ENCODE measurements at places on chromosomes 12 and 14. TPM values are rescaled to one million over a fixed set of nuclear protein-coding genes. Genes with fewer than 3 reads are reported as not detected.
A peak's percentile ranks its signal among the peaks of the same experiment; 100 is the strongest.

GRCh38 chr12:63103494-63104131 lies 47.4 kb downstream of the AVPR1A start:
- no peak for DNase-seq

GRCh38 chr14:105204206-105204930 lies 23.3 kb upstream of the NUDT14 start:
- peak; percentile 25 for DNase-seq

Gene HOXC5
- 0.80 TPM for total RNA-seq

Gene TRHDE
- total RNA-seq, result 26.9 TPM

Gene TAPBPL
- total RNA-seq, result 6.5 TPM

DNA sequence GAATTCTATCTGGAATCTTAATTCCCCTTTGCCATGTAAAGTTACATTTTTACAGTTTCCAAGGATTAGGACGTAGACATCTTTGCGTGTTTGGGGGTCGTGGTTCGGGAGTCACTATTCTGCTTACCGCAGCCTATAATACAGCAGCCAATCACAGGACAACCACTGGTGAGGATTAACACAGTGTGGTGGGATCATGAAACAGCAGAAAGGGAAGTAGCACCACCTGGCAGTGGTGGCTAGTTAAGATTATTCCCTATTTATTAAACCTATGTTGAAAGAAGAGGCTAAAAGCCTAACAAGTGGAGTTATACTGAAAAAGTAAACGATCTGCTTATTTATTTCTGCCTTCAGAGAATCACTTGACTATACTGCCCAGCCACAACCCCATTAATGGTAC lies 71.7 kb downstream of the IPO8 start:
- no peak for DNase-seq

DNA sequence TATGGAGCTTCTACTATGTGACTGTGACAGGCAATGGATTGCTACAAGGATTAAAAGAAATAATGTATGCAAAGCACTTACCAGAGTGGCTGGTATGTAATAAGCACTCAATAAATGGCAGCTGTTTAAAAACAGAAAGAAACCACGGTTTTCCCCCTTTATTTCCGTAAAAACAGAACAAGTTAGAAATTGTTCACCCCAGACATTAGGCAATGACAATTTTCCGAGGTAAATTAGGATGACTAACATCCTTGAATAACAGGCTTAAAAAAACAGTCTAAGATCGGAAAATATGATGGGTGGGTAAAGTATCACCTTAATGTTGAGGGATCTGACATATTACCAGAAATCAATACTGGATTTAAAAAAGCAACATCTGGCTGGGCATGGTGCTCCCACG lies 20.9 kb upstream of the CNIH1 start:
- no peak for DNase-seq

Gene BEGAIN
- total RNA-seq, result 0.51 TPM

GRCh38 chr14:93734086-93734822 lies 54.0 kb downstream of the PRIMA1 start:
- DNase-seq, result no peak

DNA sequence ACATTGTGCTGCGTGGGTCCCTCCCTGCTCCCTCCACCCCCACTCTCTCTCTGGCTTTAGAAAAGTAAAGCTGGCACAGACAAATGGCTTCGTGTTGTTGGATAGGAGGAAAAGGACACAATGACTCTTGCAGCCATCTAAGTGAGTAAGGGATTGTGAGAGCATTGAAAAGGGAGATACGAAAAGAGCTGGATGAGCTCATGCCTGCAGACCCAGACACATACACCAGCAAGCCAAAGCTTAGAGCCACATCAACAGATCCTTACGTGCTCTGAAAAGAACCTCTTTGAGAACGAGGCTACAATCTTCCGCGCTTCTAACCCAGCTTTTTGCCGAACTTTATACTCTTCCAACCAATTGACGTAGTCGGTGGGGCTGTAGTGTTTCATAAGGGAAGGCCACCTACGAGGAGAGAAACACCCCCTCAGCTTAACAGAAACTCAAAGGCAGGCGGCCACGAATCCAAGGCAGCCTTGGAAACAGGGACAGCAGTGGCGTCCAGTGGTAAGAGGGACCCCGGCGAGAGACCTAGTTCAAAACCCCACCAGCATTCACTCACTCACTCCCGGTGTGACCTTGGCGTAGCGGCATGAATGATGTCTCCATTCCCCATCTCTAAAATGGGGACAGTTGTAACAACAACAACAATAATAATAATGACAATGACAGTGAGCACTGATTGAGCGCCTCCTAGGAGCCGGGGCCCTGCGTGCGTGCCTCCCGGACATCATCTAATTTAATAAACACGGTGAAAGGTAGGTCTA lies 1.1 kb downstream of the FBXO21 start:
- DNase-seq, result no peak

DNA sequence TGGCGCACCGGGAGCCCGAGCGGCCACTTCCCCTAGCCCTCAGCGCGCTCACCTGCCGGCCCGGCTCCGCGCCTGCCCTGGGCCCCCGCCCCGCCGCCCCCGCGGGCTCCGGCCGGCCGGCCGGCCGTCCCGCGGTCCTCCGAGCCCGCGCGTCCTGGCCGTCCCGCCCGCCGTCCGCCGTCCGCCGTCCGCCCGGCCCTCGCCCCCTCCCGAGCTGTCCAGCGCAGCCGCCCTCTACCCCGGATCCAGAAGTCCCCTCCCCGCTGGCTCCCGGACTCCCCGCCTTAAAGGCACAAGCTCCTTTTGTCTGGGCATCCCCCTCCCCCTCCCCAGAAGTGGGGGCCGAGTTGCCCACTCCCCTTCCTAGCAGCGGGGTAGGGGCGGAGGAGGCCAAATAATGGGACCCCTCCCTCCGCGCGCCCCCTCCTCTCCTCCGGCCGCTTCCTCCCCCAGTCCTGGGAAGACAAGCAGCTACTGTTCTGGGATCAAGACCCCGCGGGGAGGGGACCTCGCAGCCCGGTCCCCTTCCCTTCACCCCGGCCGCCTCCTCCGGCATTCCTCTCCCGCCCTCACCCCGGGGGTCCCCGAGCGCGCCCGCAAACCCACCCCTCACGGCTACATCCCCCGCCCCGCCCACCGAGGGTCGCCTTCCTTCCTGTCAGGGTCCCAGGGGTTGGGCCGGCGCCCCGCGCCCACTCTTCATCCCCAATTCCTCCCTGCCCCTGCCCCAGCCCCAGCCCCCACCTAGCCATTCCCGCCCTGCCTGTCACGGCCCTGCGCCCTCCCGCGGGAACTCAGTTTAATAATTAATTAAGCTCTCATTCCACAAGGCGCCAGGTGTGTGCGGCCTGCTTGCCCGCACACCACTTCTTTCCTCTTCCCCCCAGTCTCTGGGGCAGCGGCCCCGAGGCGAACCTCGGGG lies at the start of gene ADCY6:
ADCY6 (minus strand) TSS at position 236 of the 922 bp plus-strand sequence. CDS start 5,655 bp downstream, outside the sequence.
- DNase-seq, result no peak

Gene CLEC9A
- total RNA-seq, result not detected

DNA sequence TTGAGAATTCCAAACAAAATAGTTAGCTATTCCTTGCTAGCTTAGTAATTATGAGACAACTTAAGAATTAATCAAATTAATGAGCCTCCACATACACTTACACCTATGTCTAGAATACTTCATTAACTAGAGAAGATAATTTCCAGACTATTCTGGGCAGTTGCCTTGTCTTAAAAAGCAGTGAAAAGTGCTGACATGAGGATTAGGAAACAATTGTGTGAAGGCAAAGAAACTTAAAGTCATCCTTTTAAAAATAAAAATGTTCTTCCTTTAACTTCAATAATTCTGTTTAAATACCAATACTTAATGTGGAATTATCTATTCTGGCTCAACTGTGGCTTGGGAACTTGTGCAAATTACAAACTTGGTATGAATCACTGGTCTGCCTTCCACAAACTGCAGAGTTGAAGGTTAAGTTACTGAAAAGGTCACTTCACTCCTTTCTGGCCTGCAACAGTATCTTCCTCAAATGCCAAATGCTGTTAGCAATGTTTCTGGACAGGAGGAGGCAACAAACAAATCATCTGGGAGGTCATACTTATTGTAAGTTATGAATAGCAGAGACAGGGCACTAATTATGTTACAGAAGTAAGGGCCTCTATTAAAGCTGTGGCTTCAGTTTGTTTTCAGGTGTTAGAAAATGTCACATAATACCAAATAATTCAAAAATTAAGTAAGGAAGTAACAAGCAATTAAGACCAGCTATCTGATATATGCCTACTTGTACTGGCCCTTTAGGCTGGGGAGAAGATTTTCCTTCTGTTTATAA lies 19.2 kb downstream of the PPTC7 start:
- DNase-seq, result no peak

DNA sequence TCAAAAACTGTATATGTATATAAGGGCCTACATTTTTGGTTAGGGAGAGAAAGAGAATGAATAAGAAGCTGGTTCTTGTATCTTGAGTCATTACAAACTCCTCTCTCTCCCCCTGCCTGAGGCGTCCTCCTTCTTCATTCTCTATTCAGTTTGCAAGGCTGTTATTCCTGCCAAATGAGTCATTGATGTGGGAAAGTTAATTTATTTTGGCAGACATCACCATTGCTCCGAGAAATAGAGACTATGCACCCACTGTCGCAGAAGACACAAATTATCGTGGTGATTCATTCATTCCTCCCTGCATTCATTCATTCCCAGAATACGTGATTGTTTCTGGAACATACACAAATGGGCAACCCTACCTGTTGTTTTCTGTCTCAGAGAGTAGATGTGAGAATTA lies 112.5 kb upstream of the MED13L start:
- DNase-seq, result peak; percentile 85

Data from epithelial cell of proximal tubule (primary cell).